ENCODE measurements at places on chromosomes 11 and 22.

GRCh38 chr22:17243524-17243923, 24.3 kb upstream of the ADA2 start:
- DNase-seq = no peak

DNA sequence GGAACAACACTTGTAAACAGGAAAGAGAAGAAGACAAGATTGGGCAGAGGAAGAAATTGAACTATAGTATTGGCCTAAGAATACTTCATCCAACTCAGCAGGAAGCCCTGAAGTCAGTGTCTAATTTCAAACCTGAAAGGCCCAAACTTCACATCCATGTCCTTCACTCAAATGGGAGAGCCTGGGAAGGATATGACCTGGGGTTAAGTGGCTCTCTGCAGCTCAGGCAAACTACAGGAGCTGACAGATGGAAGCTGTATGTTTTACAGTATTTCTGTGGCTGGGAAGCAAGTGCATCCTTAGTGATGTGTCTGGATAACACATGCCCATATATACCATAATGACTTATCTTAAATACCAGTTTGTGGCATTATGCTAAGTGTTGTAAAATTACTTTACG, 196.2 kb downstream of the SOX6 start:
- DNase-seq = no peak

- no peak for DNase-seq
These were observed 10.2 kb upstream of the CBX6 start for GRCh38 chr22:38881997-38882879.

DNA sequence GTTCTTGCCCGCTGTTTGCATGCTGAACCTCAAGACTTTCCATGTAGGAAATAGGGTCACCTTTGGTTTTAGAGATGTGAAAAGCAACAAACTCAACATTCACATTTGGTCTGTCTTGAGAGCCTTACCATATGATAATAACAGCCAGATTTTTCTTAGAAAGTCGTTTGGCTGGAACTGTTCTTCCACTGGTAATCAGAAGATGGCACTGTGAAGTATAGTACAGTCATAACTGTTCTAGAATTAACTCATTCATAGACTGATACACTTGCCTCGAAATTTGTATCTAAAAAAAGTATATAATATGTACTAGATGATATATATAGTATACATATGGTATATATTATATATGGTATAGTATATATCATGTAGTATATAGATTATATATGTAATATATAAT, 12.3 kb downstream of the LUZP2 start:
- no peak for DNase-seq

- DNase-seq = no peak
These were observed 49.1 kb downstream of the GGTLC2 start for GRCh38 chr22:22693531-22693884.

DNA sequence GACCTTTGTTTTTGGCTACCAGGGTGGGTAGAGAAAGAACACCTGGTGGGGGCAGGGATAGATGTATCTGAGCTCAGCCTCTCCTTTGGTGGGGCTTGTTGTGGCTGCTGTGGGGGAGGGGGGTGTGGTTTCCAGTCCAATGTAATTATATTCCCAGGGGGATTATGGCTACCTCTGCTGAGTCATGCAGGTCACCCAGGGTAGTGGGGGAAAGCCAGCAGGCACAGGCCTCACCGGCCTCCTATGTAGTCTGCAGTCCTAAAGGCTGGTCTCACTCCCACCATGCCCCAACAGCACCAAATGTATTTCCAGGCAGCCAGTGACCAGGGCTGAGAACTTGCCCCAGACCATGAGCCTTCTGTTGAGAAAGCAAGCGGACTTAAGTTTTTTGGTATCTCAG, 119.6 kb downstream of the DYNC2H1 start:
- no peak for DNase-seq

All from stimulated activated CD4-positive, alpha-beta T cell treated with anti-CD3 and anti-CD28 coated beads, Interleukin-1b, Interleukin-23, amount 100 ng/mL, for 24 hours (primary cell).